ENCODE measurements at places on chromosomes 12 and 14.
A peak's percentile ranks its signal among the peaks of the same experiment; 100 is the strongest.

GRCh38 chr12:130138478-130138877, 23.8 kb upstream of the FZD10 start:
- no peak for DNase-seq

DNA sequence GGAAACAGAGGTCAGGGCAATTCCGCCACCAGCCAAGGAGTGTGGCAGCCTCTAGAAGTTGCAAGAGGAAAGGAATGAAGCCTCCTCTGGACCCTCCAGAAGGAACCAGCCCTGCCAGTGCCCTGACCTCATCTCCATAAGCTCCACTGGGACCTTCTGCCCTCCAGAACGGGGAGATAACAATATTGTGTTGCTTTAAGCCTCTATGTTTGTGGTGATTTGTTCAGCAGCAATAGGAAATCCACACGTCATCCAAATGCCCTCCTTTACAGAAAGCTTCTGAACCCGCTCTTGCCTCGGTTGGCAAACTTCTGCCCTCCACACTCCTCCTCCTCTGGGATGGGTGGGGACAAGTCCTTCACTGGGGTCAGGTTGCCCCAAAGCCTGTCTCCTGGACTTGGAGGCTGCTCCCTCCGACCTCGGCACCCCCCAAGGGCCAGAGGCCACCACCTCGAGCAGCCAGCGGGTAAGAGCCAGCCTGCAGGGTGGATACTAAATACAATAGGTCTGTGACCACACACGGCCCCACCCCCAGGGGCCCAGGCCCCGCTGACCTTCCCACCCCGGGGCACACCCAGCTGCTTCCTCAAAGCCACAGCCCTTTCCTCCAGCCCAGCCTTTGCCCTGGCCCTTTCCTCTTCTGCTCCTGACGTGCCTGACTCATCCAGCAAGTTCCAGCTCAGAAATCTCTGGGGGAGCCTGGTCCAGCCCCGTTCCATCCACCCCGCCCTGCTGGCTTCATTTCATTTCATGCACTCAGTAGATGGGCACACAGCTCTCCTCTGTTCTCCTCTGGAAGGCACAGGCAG, 58.7 kb upstream of the NCOR2 start:
- DNase-seq: no peak

- DNase-seq: no peak
Measured at GRCh38 chr12:100473716-100474150, at the start of gene NR1H4. Gene NR1H4 (plus strand): TSS chr12:100473866. CDS start chr12:100493324, 19,458 bp downstream.

DNA sequence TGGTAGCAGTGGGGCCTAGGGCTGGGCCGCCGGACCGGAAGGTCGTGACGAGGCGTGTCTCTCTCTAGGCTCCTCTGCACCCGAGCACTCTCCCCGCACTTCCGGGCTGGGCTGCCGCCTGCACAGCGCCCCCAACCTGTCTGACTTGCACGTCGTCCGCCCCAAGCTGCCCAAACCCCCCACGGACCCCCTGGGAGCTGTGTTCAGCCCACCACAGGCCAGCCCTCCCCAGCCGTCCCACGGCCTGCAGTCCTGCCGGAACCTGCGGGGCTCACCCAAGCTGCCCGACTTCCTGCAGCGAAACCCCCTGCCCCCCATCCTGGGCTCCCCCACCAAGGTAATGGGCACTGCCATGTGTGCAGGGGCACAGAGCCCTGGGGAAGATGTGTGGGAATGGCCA, 13.3 kb upstream of the PUS1 start:
- DNase-seq: no peak

- no peak for DNase-seq
Measured at GRCh38 chr14:89429199-89430181, 12.5 kb upstream of the FOXN3 start.

GRCh38 chr12:1663440-1664132, 27.3 kb upstream of the ADIPOR2 start:
- no peak for DNase-seq

DNA sequence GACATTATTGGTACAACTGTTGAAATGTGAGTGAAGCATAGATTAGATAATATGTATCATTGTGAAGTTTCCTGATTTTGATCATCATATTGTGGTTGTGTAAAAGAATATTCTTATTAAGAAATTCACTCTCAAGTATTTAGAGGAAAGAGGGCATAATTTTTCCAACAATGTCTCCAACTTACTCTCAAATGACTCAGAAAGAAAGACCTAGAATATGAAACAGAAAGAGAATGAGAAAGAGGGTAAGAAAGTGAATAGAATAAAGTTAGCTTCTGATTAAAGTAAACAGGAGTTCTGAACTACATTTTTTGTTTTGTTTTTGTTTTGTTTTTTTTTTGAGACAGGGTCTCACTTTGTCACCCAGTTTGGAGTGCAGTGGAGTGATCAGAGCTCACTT, 123.0 kb downstream of the CPNE8 start:
- DNase-seq: no peak

DNA sequence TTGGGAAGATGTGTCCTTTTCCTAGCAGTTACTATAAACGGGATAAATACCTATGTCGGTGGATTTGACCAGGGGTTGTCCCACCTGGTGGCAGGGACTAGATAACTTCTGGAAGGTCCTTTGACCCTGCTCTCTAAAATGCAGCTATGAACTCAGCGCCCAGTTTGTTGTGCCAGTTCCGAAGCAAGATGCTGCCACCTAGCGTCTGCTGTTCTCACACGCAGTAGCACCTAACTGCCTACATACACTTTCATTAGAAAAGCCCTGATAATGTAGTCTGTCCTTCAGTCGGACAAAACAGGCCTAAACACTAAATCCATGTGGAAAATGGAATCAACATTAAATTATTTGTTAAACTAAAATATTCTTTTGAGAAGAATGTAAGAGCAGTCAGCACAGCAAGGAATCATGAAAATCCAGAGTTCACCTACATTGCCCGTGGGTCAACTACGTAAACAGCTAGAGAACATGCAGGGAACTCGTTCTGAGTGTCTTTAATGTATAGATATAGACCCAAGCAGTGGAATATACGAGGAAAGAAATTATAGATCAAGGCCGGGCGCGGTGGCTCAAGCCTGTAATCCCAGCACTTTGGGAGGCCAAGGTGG, 51.1 kb upstream of the CRACR2A start:
- DNase-seq: peak; percentile 58
